Aorta (tissue), 5 donors: ENCODE measurements at places on chromosomes 2 and 18. TPM values are rescaled to one million over a fixed set of nuclear protein-coding genes. Genes with fewer than 3 reads are reported as not detected.

The TRABD2A gene
- 0.23 TPM for polyA plus RNA-seq

The GKN2 gene
- polyA plus RNA-seq: 1.9 TPM

The IL36RN gene
- not detected for polyA plus RNA-seq

The RNF125 gene
- polyA plus RNA-seq: 0.05 TPM

The ZRANB3 gene
- polyA plus RNA-seq: 3.8 TPM

The MEIS1 gene
- 7.6 TPM for polyA plus RNA-seq

The ABHD1 gene
- polyA plus RNA-seq: 0.08 TPM

The MOGAT1 gene
- not detected for polyA plus RNA-seq

The WDR75 gene
- 19.7 TPM for polyA plus RNA-seq

The PLCD4 gene
- polyA plus RNA-seq: 0.25 TPM

The COL3A1 gene
- polyA plus RNA-seq: 875 TPM

The FIGN gene
- polyA plus RNA-seq: 1.6 TPM

The NUP35 gene
- polyA plus RNA-seq: 7.3 TPM

The LRRC30 gene
- not detected for polyA plus RNA-seq

The HAUS1 gene
- 18.9 TPM for polyA plus RNA-seq

The SLC4A3 gene
- 3.0 TPM for polyA plus RNA-seq

The SGO2 gene
- 1.00 TPM for polyA plus RNA-seq

The RAB10 gene
- polyA plus RNA-seq: 45.8 TPM

The HOXD12 gene
- polyA plus RNA-seq: not detected

The REG3A gene
- polyA plus RNA-seq: 67.5 TPM

The WNT10A gene
- not detected for polyA plus RNA-seq

The NCKAP5 gene
- 0.75 TPM for polyA plus RNA-seq

The NEU2 gene
- polyA plus RNA-seq: not detected

The MC4R gene
- not detected for polyA plus RNA-seq

The DPYSL5 gene
- polyA plus RNA-seq: not detected

The PAPOLG gene
- 4.0 TPM for polyA plus RNA-seq

The C2orf80 gene
- not detected for polyA plus RNA-seq

The LCT gene
- polyA plus RNA-seq: 24.8 TPM

The ACMSD gene
- not detected for polyA plus RNA-seq

The CD8A gene
- polyA plus RNA-seq: 3.4 TPM

The LRATD1 gene
- 3.4 TPM for polyA plus RNA-seq

The KIF1A gene
- 0.25 TPM for polyA plus RNA-seq

The GREB1L gene
- polyA plus RNA-seq: 2.6 TPM

The LYG1 gene
- polyA plus RNA-seq: 2.6 TPM

The CD8B2 gene
- polyA plus RNA-seq: not detected

The LRP1B gene
- polyA plus RNA-seq: not detected
